ENCODE measurements at places on chromosomes 7 and 10.

- peaks cover 36% of the 10 kb centered on the region for H3K27me3 ChIP-seq
- H3K27ac ChIP-seq: no peak overlapping the region
- H3K36me3 ChIP-seq: no peaks in the 10 kb centered on the region
- H3K4me3 ChIP-seq: no peak overlapping the region
- peaks cover 13% of the 10 kb centered on the region for H3K4me1 ChIP-seq
These were observed 23.2 kb upstream of the ZNF32 start for GRCh38 chr10:43671659-43672531.

DNA sequence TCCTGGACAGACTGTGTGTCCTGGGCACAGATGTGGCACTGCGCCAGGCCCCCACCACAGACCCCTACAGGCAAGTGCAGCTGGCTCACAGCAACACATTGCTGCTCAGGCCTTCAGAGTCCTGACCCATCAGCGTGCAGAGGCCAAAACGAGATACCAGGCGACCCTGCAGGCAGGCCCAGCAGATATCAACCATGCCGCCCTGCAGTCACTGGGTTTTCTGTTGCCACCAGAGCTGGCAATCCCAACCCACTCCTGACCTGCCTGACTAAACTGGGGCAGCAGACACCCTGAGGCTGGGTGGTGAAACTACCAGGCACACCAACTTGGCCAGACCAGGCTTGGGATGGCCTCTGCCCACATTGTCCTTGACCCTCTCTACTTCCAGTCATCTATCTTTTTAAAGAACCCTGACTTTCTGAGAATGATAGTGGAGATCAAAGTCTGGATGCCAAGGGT lies 20.3 kb downstream of the ZCCHC24 start:
- H3K4me3 ChIP-seq: peak overlapping the region; percentile 27
- H3K27ac ChIP-seq: peak overlapping the region; percentile 61
- peaks cover 26% of the 10 kb centered on the region for H3K4me1 ChIP-seq

- DNase-seq: no peak
- no peak overlapping the region for H3K27ac ChIP-seq
- no peaks in the 10 kb centered on the region for H3K36me3 ChIP-seq
- no peaks in the 10 kb centered on the region for H3K4me1 ChIP-seq
- H3K4me3 ChIP-seq: no peak overlapping the region
These were observed 140.0 kb downstream of the CHCHD3 start for GRCh38 chr7:132941905-132942304.

GRCh38 chr10:76643511-76643911 lies 994.1 kb downstream of the KCNMA1 start:
- H3K4me1 ChIP-seq: no peaks in the 10 kb centered on the region
- H3K27me3 ChIP-seq: no peaks in the 10 kb centered on the region
- no peak overlapping the region for H3K27ac ChIP-seq
- no peak overlapping the region for H3K4me3 ChIP-seq

- H3K4me1 ChIP-seq: no peaks in the 10 kb centered on the region
- H3K27me3 ChIP-seq: no peaks in the 10 kb centered on the region
- H3K27ac ChIP-seq: peak overlapping the region; percentile 25
- H3K4me3 ChIP-seq: no peak overlapping the region
- DNase-seq: peak; percentile 52
These were observed 121.8 kb downstream of the CD36 start for GRCh38 chr7:80760292-80760691.

DNA sequence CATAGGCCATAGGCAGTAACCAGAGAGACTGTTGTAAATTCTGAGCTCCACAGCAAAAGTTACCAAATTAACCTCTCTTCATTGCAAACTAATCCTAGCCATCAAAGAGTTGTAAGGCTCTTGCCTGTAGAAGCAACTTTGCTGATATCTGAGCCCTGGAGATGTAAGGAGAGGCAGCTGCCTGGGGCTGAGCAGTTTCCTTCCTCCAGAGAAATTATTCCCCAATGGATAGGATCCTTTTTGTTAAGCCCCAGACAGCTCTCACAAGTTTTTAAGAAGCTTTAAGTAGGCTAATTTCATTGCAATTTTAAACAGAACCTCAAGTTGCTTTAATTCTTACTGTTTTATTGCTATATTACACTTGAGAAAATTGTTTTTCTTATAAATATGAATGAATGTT lies 211.1 kb downstream of the GALNT17 start:
- no peaks in the 10 kb centered on the region for H3K36me3 ChIP-seq
- H3K4me3 ChIP-seq: no peak overlapping the region
- no peaks in the 10 kb centered on the region for H3K4me1 ChIP-seq
- no peaks in the 10 kb centered on the region for H3K27me3 ChIP-seq
- no peak for DNase-seq

GRCh38 chr10:125005312-125006187 lies 63.6 kb downstream of the ZRANB1 start:
- DNase-seq: no peak
- no peak overlapping the region for H3K27ac ChIP-seq
- H3K27me3 ChIP-seq: no peaks in the 10 kb centered on the region
- H3K4me3 ChIP-seq: no peak overlapping the region

GRCh38 chr10:11424456-11425295 lies 186.8 kb downstream of the USP6NL start:
- H3K27me3 ChIP-seq: peaks cover 3% of the 10 kb centered on the region
- no peaks in the 10 kb centered on the region for H3K4me1 ChIP-seq
- peak; percentile 51 for DNase-seq
- H3K4me3 ChIP-seq: no peak overlapping the region

GRCh38 chr10:107415446-107415845 lies 250.9 kb upstream of the SORCS1 start:
- no peaks in the 10 kb centered on the region for H3K27me3 ChIP-seq
- no peak overlapping the region for H3K4me3 ChIP-seq
- H3K27ac ChIP-seq: no peak overlapping the region
- no peaks in the 10 kb centered on the region for H3K4me1 ChIP-seq

GRCh38 chr7:6640246-6640721 lies 3.2 kb downstream of the ZNF316 start:
- H3K4me3 ChIP-seq: no peak overlapping the region
- no peak overlapping the region for H3K27ac ChIP-seq
- H3K27me3 ChIP-seq: no peaks in the 10 kb centered on the region
- peaks cover 46% of the 10 kb centered on the region for H3K36me3 ChIP-seq
- DNase-seq: peak; percentile 50

- no peak overlapping the region for H3K27ac ChIP-seq
- peak; percentile 74 for DNase-seq
- H3K27me3 ChIP-seq: peaks cover 22% of the 10 kb centered on the region
- peaks cover 4% of the 10 kb centered on the region for H3K4me1 ChIP-seq
- H3K4me3 ChIP-seq: no peak overlapping the region
These were observed 25.8 kb upstream of the PPP2R2D start for GRCh38 chr10:131874991-131875451.

- no peaks in the 10 kb centered on the region for H3K27me3 ChIP-seq
- H3K27ac ChIP-seq: no peak overlapping the region
- H3K4me3 ChIP-seq: no peak overlapping the region
- peaks cover 33% of the 10 kb centered on the region for H3K36me3 ChIP-seq
- DNase-seq: no peak
These were observed 213.9 kb upstream of the SH2B2 start for GRCh38 chr7:102072636-102073209.

GRCh38 chr7:151645311-151645710 lies 125.6 kb upstream of the RHEB start:
- DNase-seq: no peak
- H3K27ac ChIP-seq: no peak overlapping the region
- H3K4me3 ChIP-seq: no peak overlapping the region
- H3K27me3 ChIP-seq: no peaks in the 10 kb centered on the region
- peaks cover 9% of the 10 kb centered on the region for H3K4me1 ChIP-seq
- no peaks in the 10 kb centered on the region for H3K36me3 ChIP-seq

DNA sequence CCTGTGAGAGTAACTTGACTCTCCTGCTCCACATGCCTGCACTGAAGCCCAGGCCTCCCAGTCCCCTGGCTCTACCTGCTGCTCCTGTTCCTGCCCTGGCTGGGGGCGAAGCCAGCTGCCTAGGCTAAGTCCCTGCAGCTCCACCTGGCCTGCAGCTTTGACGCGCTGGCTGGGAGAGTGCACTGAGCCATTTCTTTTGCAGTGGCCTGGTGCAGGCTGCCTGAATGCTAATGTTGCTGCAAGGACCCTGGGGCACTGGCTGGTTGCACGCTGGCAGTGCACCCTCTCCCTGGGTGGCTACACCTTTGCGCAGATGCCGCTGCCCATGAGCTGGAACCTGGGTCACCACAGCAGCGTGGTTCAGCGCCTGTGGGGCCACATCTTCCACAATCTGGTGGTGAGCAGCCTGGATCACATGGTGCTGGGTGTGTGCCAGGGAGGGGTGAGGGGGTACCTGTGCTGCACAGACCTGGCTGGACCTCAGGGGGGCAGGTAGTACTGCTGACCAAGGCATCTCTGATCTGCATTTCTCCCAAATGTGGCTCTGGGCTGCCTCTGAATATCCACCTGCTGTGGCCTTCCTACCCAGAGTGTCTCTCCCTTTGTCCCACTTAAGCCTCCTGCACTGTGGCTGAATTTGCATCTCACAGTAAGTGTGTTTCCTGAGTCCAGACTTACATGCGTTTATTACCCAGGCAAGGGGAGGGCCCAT lies 20.0 kb downstream of the IMPDH1 start:
- no peak overlapping the region for H3K4me3 ChIP-seq
- peaks cover 18% of the 10 kb centered on the region for H3K36me3 ChIP-seq
- H3K27me3 ChIP-seq: peaks cover 22% of the 10 kb centered on the region
- DNase-seq: no peak
- peaks cover 6% of the 10 kb centered on the region for H3K4me1 ChIP-seq
- no peak overlapping the region for H3K27ac ChIP-seq

GRCh38 chr7:68752485-68753178 lies 845.6 kb upstream of the AUTS2 start:
- H3K27me3 ChIP-seq: no peaks in the 10 kb centered on the region
- no peak for DNase-seq
- no peaks in the 10 kb centered on the region for H3K36me3 ChIP-seq
- H3K4me1 ChIP-seq: no peaks in the 10 kb centered on the region
- H3K4me3 ChIP-seq: no peak overlapping the region

Data from mesenchymal stem cell (in vitro differentiated cells and primary cell).